ENCODE measurements at places on chromosomes 1 and 21. TPM values are rescaled to one million over a fixed set of nuclear protein-coding genes. Genes with fewer than 3 reads are reported as not detected.

FMO4 gene
- total RNA-seq: 0.65 TPM

ACTL8 gene
- not detected for total RNA-seq

NOS1AP gene
- 2.5 TPM for total RNA-seq

EXOSC10 gene
- total RNA-seq: 99.6 TPM

SEMA4A gene
- 1.0 TPM for total RNA-seq

KRTAP13-2 gene
- total RNA-seq: not detected

SLC9C2 gene
- not detected for total RNA-seq

LCE6A gene
- not detected for total RNA-seq

INTS3 gene
- 55.4 TPM for total RNA-seq

PTTG1IP gene
- total RNA-seq: 288 TPM

SH2D1B gene
- total RNA-seq: not detected

CLCNKB gene
- not detected for total RNA-seq

F13B gene
- total RNA-seq: not detected

CNKSR1 gene
- not detected for total RNA-seq

S100B gene
- total RNA-seq: not detected

MEGF6 gene
- total RNA-seq: 24.7 TPM

SELL gene
- 3.6 TPM for total RNA-seq

VCAM1 gene
- total RNA-seq: 10.4 TPM

Data from thoracic aorta endothelial cell (primary cell).